ENCODE measurements at places on chromosomes 11 and 22.

DNA sequence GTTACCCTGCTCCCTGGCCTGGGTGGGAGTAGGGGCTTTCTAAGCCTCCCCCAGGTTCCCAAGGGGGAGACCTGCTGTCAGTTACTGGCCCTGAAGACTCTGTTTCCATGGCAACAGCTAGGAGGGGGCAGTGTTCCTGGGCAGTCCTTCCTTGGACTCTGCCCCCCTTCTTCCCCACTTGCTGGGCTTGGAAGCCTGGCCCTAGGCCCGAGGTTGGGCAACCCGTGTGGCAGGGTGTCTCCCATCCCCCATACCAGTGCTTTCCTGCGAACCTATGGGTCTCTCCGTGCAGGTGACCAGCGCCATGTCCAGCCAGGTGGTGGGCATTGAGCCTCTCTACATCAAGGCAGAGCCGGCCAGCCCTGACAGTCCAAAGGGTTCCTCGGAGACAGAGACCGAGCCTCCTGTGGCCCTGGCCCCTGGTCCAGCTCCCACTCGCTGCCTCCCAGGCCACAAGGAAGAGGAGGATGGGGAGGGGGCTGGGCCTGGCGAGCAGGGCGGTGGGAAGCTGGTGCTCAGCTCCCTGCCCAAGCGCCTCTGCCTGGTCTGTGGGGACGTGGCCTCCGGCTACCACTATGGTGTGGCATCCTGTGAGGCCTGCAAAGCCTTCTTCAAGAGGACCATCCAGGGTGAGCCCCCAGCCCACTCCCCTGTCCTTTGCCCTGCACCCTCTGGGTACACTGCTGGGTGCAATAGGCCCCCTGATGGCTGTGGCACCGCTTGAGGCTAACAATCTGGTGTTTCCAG lies 1.7 kb downstream of the ESRRA start:
- no peak for DNase-seq

DNA sequence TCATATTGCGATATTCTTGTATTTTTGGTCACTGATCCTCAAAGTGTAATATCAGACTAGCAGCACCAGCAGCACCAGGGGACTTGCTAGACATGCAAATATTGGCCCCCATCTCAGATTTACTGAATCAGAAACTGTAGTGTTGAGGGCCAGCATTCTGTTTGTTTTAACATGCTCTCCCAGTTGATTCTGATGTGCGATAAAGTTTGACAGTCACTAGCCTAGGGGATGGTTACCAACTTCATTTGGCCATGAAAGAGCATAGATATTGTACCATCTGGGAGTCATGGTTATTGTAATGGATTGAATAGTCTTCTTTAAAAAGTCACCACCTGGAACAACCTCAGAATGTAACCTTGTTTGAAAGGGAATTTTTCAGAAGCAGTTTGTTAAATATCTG lies 1090.4 kb upstream of the RAG2 start:
- DNase-seq: no peak

- DNase-seq: no peak
These were observed 138.1 kb downstream of the SHANK2 start for GRCh38 chr11:71114124-71114851.

DNA sequence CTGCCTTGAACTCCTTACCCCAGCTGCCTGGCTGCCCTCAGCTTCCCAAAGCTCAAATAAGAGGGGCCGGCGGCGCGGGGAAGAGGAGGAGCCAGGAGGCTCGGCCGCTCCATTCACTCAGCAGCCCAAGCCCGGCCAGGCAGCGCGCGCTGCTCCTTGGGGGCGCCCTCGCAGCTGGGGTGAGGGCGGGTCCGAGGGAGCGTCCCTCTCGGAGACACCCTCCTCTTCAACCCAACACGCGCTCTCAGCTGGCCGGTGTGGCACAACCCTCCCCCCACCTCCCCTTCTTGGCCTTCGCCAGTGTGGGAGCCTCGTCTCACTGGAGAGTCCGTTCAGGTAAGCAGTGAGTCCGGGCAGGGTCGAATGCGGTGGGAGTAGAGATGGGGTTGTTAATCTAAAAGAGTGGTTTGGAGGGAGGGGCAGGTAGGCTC lies at the start of gene WT1:
WT1 (minus strand) TSS at position 29 of the 431 bp plus-strand sequence.
- DNase-seq: no peak

DNA sequence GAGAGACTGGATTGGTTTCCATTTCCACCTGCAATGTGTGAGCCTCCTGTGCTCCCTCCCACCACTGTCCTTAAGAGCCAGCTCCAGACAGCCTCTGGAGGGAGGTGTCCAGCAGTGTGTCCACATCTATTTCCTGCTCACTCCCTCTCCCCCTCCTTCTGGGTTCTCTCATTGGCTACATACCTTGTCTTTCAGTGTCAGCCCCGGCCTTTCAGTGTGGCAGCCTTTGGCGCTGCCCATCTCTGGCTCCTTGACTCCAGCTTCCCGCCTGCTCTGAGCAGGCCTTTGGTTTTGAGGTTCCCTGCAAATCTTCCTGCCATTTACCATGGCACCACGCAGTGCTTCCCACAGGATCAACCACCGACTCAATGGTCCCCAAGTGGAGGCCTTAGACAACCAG lies 19.0 kb upstream of the PTPRJ start:
- DNase-seq: no peak

DNA sequence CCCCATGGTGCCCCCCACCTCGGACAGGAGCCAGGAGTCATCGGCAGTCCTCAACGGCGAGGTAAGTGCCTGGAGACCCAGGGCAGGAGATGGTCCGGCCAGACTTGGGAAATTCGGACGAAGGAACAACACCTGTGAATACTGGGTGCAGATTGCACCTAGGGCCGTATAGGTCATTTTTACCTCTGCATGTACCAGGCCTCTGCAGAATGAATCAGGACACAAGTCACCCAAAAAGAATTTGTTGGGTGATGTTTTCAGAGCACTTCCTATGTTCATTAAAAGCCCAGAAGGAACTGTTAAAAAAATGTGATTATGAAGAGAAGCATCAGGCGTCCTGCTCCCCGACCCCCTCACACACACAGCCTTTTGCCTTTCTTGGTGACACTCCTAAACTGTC lies 93.9 kb downstream of the C11orf91 start:
- no peak for DNase-seq

- DNase-seq: no peak
These were observed 120.9 kb downstream of the C11orf65 start for GRCh38 chr11:108346451-108346850.

DNA sequence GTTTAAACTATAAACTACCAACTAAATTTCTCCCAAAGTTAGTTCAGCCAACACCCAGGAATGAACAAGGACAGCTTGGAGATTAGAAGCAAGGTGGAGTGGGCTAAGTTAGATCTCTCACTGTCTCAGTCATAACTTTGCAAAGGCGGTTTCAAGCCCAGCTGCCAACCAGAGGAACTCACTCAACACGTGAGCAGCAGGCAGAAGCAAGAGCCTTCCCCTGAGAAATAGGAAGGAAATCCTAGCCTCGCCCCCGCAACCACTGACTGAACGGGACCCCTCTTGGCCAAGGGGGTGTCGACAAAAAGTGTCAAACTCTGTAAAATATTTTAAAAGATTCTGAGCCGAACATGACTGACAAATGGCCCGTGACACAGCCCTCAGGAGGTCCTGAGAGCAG lies 4.4 kb upstream of the KRTAP5-9 start:
- no peak for DNase-seq

DNA sequence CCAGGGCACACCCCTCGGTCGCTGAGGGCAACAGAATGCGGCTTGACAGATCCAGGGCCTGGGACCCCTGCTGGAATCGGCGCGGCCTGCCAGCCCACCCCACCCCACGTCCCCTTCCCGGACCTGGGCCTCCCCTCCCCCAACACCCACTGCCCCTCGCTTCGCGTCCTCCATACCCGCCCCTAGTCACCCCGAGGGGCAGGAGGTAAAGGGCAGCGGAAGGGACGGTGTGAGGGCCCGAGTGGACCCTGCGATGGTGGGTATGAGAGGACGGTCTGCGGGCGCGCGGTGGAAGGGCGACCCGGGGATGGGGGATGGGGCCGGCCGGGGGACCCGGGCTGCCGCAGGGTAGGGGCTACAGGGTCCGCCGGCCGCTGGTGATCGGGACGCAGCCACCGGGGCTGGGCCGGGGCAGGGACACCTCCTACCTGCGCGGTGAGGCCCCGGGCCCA lies 311 bp downstream of the APBB1 start:
- DNase-seq: no peak

DNA sequence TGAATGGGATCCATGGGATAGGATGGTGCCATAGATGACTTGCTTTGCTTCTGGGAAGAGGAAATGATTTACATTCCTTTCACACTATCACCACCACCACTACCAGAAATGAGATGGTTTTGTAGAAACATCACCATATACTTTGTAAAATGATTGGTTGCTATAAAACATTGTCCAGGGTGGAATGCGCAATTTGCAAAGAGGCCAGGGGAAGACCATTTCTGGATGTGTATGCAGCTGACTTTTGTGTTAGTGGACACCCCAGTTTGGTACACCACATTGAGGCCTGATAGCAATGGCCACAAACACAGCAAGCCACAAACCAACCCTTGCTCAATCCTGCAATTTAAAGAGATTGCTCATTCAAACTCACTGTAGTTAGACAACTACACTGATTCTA lies 56.7 kb upstream of the RCN1 start:
- DNase-seq: no peak

DNA sequence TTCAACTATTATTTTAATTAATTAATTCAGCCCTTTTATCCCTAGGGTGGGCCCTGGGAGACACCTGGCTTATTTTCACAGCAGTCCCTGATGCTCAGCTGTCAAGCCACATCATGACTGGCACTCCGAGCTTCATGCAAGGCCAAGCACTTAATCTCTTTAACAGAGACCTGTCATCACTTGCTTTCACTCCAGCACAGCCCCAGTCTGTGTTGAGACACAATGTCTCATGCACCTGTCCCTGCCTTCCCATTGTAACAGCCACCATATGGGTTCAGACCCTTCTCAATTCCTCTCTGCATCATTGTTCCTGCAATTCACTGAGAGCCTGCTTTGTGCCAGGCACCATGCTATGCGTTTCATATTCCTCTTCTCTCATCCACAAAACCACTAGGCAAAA lies 222.2 kb upstream of the TENM4 start:
- no peak for DNase-seq

GRCh38 chr11:72739240-72740059 lies 12.8 kb downstream of the ARAP1 start:
- no peak for DNase-seq

GRCh38 chr11:79244241-79244772 lies 196.5 kb downstream of the TENM4 start:
- no peak for DNase-seq

GRCh38 chr11:94796863-94797262 lies 28.7 kb downstream of the AMOTL1 start:
- no peak for DNase-seq

- DNase-seq: no peak
These were observed 14.5 kb downstream of the SERPINH1 start for GRCh38 chr11:75576499-75576918.

All from activated CD4-positive, alpha-beta T cell treated with anti-CD3 and anti-CD28 coated beads, Interleukin-2, amount 10 ng/mL, durations not matched to agents 7 days and 5 days (primary cell).